ENCODE measurements at places on chromosomes 7 and 10.

DNA sequence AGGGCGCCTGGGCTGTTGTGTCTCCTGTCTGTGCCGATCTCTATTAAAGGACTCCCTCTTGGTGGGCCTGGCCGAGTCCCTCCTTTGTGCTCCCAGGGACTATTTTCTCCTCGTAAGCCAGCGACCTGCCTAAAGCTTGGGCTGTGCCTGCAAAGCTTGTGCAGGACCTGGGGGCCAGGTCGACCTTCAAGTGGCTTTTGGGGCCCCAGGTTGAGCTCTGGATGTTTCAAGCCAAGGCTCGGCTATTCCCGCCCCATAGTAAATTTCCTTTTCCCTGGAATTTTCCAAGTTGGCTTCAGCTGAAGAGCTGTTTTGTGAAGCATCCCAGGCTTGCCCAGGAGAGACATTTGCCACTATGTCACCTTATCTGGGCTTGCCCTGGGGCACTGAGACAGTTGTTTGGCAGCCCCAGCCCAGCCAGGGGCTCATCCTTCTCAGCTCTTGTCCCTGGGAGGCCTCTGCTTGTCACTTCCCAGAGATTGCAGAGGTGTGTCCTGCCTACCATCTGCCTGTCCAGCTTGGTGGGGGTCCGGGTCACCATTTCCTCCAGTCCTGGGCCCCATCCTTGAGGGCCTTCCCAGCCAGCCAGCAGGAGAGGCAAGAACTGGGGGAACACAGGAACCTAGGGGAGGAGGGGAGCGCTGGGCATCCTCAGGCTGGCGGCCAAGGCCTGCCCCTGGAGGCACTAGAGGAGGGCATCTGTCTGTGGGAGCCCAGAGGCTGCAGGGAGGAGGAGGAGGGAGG lies 20.2 kb downstream of the ZMIZ2 start:
- DNase-seq: no peak

DNA sequence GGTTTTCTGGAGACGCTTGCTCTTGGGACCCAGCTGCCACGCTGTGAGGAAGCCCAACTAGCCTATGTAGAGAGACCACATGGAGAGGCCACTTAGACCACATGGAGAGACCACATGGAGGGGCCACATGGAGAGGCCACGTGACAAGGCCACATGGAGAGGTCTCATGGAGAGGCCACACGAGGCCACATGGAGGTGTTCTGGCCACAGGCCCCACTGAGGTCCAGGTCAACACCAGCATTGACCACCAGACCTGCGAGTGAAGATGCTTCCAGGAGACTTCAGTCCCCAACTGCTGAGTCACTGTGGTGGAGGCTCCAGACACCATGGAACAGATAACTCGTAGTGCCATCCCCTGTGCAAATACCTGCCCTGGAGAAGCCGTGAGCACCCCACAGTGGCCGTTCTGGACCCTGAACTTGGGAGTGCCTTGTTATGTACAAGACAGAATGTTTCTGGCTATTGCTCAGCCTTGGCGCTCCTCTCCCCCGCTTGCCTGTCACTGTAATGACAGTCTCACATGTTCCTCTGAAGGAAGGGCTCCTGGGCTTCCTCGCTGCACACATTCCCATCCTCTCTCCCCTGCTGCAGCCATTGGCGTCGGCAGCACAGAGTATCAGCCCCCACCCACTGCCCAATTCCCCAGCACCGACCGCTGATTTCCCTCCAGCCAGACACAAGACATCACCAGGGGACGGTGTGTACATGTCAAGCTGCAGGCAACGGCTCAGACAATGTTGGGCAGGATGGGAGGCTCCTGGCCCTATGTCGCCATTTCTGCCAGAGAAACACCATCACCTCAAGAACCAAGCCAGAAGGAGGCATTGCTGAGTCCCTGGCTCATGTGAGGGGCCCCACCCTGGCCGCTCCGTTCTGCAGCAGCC lies 49.0 kb upstream of the TNRC18 start:
- no peak for DNase-seq

DNA sequence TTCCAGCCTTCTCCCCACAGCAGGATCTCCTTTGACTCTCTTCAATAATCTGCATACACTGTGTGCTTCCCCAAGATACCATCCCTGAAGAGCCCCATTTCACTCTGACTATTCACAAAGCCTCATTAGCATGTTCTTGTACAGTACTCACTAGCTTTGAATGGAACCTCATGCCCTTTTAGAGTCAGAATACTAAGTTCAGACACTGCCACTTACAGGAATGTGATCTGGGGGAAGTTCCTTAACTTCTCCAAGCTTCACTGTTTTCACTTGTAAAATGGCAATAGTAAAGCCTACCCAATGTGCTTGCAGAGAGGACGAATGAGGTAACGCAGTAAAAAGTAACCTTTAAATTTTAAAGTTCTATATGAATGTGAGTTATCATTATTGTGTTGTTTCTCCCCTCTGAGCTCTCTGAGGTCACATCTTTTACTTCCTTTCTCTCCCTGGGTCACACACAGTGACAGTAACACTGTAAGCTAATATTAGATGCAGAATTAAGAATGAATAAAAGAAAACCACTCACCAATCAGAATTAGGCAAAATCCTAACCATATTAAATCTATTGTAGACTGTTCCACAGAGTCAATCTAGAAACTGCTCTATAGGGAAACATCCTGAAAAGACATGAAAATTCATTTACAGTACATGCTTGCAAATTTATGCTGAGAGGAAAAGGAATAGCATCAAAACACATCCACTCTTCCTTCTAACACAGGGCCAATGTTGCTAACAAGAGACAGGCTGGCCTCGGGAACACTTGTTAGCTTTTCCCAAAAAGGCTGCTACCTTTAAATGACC lies 64.2 kb upstream of the IL6 start:
- DNase-seq: no peak

- DNase-seq: no peak
These were observed 10.7 kb upstream of the STEAP4 start for GRCh38 chr7:88317422-88317821.

- DNase-seq: no peak
These were observed 259.7 kb downstream of the CALN1 start for GRCh38 chr7:72152161-72153131.

DNA sequence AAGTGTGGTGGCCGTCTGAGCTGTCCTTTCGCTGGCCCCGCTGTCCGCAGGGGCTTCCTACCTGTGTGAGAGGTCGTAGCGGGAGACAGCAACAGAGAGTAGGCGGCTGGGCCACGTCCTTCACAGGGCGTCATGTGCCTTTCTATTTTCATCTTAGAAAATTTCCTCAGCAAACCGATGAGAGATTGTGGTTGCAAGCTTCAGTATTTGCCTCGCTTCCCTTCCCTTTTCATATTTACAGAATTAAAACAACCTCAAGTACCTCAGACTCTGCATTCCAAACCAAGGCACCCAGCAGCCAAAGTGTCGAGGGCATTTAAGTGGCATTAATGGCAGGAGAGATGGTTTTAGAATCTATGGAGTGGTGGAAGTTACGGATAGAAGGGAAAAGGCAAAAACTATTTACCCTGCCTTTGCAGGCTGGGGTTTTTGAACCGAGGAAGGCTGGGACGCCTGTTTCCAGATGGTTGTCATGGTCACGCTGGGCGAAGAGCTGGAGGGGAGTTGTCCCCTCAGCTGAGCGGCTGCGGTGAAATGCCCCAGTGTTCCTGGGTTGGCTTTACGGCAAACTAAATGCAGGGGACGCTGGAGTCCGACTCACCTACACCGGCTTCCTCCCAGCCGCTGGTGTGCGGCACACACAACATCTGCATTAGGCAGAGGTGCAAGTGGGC lies 41.9 kb downstream of the WIPI2 start:
- DNase-seq: no peak

DNA sequence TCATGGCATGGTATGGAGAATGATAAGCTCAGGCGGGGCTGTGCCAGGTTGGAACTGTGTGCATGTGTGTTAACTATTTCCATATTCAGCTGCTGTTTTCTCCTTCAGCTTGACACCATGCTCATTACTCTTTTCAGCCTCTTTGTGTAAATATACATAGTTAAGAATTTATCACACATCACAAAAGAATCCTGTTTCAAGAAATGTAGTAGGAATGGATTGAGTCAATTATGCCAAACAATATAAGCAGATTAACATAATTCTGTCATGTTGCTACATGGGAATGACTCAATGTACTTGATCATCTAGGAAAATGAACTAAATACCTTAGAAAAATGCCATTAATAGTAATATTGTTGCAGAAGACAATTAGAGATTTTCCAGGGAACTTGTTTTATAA lies 687.4 kb downstream of the PARD3 start:
- no peak for DNase-seq

DNA sequence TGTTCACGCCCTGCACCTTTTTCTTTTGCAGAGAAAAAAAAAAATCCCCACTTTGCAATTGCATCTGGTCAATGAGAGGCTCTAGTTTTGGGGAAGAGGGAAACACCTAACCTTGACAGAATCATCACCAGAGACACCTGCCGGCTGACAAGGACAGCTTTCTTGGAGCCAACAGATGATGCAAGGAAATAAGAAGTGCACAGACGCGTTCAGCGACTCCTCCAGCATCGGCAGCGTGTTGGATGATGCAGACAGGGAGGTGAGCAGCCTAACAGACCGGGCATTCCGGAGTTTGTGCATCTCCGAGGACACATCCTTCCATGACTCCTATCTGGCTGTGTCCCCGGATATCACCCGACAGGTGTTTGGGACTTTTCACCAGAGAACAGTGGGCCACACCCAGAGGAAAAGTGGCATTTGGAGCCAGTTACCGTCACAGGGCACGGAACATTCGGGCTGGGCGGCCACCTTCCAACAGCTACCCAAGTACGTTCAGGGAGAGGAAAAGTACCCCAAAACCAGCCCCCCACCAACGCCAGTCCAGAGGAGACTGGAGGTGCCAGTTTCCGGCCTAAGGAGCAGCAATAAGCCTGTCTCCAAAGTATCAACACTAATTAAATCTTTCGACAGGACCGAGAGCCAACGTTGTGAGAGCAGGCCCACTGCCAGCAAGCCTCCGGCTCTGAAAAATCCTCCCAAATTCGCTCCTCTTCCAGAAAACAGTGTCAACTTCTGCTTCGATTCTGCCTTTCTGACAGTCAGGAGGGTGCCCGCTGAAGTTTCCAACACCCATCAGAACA lies 23.6 kb downstream of the C10orf71 start:
- DNase-seq: no peak

GRCh38 chr7:94183289-94183749 lies 179.2 kb upstream of the BET1 start:
- DNase-seq: no peak

DNA sequence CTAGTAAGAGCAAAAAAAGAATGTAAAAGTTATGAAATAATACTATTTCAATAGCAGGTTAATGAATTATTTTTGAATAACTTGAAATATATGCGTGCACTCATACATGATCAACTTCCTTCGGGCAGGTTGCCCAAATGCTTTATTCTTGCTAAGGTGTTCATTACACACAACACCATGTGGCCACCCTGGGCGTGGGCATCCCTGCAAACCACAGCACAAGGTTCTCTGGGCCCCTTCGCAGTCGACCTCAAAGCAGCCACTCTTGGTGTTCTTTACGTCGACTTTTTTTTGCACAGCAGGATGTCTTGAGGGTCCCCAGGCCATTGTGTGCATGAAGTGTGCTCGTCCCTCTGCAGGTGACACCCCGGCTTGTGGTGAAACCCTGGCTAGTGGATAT lies 300.7 kb upstream of the PITRM1 start:
- DNase-seq: no peak

DNA sequence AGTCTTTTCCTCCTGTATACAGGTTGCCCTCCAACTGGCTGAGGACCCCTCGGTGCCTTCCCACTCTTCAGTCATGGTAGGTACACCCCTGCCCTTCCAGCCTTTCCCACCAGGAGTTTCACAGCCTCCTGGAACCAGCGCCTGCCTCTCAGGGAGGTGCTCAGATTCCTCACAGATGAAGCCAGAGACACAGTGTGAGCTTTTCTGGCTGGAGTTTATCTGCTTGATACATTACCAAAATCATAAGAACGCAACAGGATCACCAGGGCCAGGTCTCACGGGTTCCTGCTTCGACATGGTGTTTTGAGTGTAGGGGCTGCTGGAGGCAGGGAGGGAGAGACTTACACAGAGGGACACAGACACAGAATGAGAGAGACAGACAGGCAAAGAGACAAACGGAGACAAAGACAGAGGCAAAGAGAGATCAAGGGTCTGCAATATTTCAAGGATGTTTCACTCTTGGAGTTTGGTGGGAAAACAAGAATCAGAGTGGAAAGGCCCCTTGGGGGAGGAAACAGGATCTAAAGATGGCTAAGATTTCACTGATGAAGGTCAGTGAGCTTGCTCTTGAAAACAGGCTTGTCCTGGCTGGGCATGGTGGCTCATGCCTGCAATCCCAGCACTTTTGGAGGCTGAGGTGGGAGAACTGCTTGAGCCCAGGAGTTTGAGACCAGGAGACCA lies 6.5 kb upstream of the INMT start:
- DNase-seq: no peak

- DNase-seq: no peak
These were observed 265.4 kb upstream of the C7orf33 start for GRCh38 chr7:148325208-148325607.

- DNase-seq: no peak
These were observed 149.8 kb downstream of the DGKI start for GRCh38 chr7:137696988-137697387.

- no peak for DNase-seq
These were observed 134.4 kb upstream of the DLX6 start for GRCh38 chr7:96870934-96871333.

- DNase-seq: peak; percentile 16
These were observed 265.4 kb downstream of the INHBA start for GRCh38 chr7:41437257-41438196.

DNA sequence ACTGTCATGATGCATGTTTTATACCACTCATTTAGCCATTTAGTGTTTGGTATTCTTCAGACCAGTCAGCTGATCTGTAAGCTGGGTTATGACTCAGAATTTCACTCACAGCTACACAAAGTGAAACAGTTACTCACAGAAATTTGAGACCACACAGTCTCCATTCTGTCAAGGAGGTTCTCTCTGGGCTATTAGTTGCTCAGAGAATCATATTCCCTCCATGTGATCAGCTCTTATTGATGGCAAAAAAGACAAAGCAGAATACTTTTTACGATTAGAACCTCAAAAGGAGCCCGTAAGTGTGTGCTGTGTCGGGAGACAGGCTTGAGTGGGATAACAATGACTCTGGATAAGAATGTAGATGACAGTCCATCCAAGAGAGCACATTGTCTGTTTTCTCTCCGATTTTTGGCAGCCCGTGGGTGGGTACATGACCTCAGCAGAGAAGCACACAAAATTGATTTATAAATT lies 277.6 kb upstream of the SORCS1 start:
- no peak for DNase-seq

DNA sequence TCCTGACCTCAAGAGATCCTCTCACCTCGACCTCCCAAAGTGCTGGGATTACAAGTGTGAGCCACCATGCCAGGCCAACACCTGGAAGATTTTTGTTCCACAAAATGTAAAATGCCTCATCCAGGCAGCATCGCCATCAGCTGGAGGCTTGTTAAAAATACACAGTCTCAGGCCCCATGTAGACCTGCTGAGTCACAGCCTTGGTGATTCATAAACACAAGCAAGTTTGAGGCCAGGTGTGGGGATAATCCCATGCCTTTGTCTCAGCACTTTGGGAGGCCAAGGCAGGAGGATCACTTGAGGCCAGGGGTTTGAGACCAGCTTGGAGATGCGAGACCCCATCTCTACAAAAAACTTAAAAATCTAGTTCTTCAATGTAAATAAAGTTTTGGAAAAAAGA lies 49.1 kb upstream of the FOXK1 start:
- peak; percentile 40 for DNase-seq

- DNase-seq: no peak
These were observed 65.7 kb upstream of the FAM204A start for GRCh38 chr10:118407777-118408176.

Measured in SHP77 (cell line).